ENCODE measurements at places on chromosomes 5 and 9.

- no peak for DNase-seq
Observed at GRCh38 chr5:11329679-11330078, 568.6 kb upstream of the DAP start.

DNA sequence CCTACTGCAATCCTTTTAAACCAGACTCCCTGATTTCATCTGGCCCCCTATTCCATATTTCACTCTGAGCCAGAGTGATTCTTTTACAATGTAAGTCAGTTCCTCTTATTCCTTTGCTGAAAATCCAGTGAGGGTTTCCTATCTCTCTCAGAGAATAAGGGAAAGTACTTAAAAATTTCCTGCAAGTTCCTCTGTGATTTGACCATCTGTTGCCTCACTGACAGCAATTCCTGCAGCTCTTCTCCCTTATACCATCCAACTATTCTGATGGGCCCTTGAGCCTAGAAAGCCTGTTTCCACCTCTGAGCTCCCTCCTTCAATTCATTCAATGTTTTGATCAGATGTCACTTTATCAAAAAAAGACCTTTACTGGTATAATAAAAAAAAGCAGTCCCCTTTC is 317.1 kb upstream of the CCNH start:
- DNase-seq = no peak

GRCh38 chr5:121691478-121691877 is 160.2 kb upstream of the FTMT start:
- no peak for DNase-seq

DNA sequence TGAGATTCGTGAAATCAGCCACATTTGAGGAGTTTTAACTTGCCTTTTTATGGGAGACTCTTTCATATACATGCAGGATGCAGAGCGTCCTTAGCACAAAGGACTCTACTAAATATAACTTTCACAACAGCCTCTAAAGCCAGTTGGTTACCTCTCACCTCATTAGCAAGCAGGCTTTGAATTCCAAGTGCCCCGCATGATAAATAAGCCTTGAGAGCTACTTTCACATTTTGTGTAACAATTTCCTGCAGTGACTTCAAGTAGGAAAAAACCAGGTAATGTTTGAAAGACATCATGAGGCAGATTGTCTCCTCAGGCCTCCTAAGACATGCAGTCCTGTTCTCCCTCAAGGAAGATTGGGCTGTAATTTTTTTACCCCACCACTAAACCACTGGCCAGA is 50.5 kb downstream of the RALGPS1 start:
- DNase-seq = no peak

DNA sequence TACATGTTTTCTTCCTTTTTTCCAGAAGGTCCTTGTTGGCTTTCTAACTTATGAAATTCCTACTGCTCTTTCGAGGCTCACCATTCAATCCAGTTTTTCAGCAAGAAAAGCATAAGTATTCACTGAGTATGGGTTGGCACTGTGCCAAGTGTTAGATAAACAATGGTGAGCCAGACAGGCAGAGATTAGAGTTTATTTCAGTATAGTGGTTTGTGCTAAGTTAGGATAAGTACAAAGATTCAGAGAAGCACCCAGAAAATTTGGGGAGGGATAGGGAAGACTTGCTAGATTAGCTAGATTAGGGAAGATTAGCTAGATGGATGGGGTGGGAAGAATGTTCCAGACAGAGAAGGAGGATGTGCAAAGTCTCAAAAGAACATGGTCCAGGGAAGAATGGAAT is 122.9 kb downstream of the OXCT1 start:
- DNase-seq = peak; percentile 27

All from HS-27A (cell line).